ENCODE measurements at places on chromosomes 7 and 10. TPM values are rescaled to one million over a fixed set of nuclear protein-coding genes. Genes with fewer than 3 reads are reported as not detected.

Gene CNTNAP2
- total RNA-seq, result 0.60 TPM

Gene CCDC136
- total RNA-seq, result 4.2 TPM

Gene FOXI2
- total RNA-seq, result not detected

DNA sequence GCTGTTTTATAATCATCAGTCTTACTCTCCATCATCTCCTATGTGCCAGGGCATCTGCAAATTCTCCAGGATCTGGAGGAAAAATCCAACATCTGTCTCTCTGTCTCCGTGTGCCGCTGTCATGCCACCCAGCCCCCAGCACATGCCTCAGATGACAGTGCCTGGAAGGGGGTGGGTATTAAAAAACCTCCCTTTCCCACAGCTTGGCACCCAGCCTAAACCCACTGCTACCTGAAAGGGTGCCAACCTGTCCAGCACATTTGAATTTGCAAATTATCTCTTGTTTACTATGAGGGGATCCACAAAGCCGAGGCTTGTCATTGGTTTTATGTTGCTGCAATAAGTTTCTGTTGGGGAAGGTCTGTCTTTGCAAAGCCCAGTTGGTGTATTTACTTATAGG, 73.1 kb downstream of the EMX2 start:
- DNase-seq, result no peak
- no peak overlapping the region for H3K27ac ChIP-seq
- H3K4me3 ChIP-seq, result no peak overlapping the region

GRCh38 chr10:75211007-75211691, 553 bp downstream of the VDAC2 start:
- H3K27me3 ChIP-seq, result no peaks in the 10 kb centered on the region
- peak; percentile 64 for DNase-seq
- peaks cover 22% of the 10 kb centered on the region for H3K4me1 ChIP-seq

DNA sequence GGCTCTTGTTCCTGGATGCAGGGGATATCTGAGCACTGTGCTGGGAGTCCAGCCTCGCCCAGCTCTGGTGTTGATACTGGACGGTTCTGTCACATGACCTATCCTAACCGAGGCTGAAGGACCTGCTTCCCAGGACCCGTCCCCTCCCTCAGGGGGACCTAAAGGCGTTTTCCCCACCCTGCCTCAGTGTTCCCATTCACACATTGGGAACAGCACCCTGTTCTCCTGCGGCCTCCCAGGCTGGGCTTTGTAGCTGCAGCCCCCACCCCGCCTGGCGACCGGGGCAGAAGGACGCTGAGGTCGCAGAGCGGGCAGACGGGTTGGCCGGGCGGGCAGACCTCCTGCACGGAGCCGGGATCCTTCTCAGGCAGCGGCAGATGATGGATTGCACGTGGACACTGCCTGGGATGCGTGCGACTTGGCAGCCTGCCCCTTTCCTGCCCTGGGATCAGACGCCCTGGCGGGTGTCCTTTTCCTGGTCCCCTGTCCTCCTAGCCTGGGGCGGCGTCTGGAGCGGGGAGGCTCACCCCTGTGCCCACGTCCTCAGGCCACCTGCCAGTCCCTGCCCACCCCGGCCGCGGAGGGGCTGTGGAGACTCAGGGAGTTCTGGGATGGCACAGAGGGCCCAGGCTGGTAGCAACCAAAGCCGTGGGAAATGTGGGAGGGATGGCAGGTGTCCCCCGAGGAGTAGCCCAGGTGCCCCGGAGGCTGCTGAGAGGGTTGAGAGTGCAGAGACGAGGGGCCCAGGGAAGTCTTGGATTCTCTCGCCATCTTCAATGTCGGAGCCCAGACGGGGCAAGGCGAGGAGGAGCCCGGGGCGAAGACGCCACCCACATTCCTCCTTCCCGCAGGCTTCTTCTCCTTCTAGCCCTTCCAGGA, 17.2 kb upstream of the PSMG3 start:
- peaks cover 30% of the 10 kb centered on the region for H3K27me3 ChIP-seq
- H3K36me3 ChIP-seq, result no peaks in the 10 kb centered on the region
- no peaks in the 10 kb centered on the region for H3K4me1 ChIP-seq
- no peak for DNase-seq
- no peak overlapping the region for H3K27ac ChIP-seq
- H3K4me3 ChIP-seq, result no peak overlapping the region

All from transverse colon (tissue), 4 donors.